ENCODE measurements at places on chromosomes 16 and 17.

- DNase-seq: no peak
Observed at GRCh38 chr17:50049636-50050035, 6.3 kb upstream of the ITGA3 start.

GRCh38 chr17:35529866-35530265, 7.6 kb downstream of the SLFN12L start:
- no peak for DNase-seq

- DNase-seq: no peak
Observed at GRCh38 chr17:14768923-14769322, 468.0 kb downstream of the HS3ST3B1 start.

GRCh38 chr16:85398688-85399582, 214.2 kb upstream of the GSE1 start:
- DNase-seq: no peak

DNA sequence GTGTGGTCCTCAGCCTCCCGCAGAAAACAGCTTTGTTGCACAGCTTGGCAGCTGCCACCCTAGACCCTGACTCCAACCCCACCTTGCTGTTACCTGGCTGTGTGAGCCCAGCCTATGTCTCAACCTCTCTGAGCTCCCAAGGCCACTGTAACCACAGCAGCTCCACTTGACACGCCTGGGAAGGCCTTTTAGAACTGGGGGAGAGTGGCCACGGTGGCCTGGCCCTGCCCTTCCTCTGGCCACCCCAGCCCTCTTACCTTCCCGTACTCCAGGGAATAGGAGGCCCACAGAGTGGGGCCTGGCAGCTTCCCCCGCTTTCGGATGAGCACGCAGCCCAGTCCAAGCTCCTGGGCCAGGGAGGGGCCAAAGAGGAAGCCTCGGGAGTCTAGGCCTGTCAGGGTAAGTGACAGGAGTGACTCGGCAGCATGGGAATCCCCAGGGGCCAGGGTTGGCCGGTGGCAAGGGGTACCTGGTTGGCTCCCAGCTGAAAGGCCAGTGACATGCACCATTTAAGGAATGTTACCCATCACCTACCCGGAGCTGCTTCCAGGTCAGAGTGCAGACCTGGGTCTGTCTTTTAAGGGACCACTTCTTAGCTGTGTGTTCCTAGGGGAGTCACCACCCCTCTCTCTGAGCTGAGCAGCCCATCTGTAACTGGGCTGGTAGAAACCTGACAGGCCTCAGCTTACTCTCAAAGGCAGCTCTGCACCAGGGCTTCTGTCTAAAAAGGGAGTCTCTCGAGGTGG, 1.4 kb downstream of the APRT start:
- DNase-seq: no peak

GRCh38 chr17:63278728-63279442, 167.2 kb downstream of the CYB561 start:
- no peak for DNase-seq
